SIG-M5 (cell line): ENCODE measurements at places on chromosomes 7 and 10.
A peak's percentile ranks its signal among the peaks of the same experiment; 100 is the strongest.

DNA sequence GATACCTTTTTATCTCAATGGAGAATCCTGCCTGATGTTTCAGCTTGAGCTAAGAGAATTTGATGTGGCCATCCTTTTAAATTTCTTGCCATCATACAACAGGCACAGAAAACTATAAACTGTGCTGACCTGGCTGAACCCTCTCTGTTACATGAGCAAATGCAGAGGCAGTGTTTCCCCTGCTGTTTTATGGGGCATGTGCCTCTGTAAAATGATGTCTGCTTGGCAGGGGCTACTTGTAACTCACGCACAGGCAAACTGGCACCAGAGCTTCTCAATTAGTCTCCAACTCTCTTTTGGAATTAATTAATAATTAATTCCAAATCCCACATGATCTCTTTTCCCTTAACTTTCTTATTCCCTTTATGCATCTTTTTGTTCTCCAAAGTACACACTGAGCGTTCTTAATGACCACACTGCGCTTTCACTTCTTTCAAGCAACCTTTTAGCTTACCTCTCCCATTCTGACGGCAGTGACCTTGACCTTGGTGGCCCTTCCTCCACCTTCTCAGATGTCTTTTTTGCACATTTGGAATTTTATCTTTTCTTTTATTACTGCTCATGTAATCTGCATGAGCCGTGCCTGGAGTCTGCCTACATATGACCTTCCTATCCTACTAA lies 334.0 kb downstream of the PLXNA4 start:
- DNase-seq: no peak

GRCh38 chr7:20417260-20417659 lies 86.6 kb downstream of the ITGB8 start:
- no peak for DNase-seq

- no peak for DNase-seq
These were observed 150.1 kb upstream of the SHH start for GRCh38 chr7:155962191-155962967.

GRCh38 chr10:75957314-75958120 lies 526.1 kb downstream of the LRMDA start:
- DNase-seq: peak; percentile 9

GRCh38 chr10:48658243-48658974 lies 26.3 kb upstream of the WDFY4 start:
- no peak for DNase-seq

DNA sequence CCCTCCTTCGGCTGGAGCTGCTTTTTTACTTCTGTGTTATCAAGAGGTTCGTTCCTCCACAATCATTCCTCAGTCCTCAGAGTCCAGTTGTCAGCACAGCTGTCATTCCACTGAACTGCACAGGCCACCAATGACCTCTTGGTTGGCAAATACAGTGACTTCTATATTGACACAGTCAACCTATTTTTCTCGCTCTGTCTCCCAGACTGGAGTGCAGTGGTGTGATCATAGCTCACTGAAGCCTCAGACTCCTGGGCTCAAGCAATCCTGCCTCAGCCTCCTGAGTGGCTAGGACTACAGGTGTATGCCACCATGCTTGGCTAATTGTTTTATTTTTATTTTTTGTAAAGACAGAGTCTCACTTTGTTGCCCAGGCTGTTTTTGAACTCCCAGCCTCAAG lies 27.7 kb downstream of the CRCP start:
- no peak for DNase-seq

DNA sequence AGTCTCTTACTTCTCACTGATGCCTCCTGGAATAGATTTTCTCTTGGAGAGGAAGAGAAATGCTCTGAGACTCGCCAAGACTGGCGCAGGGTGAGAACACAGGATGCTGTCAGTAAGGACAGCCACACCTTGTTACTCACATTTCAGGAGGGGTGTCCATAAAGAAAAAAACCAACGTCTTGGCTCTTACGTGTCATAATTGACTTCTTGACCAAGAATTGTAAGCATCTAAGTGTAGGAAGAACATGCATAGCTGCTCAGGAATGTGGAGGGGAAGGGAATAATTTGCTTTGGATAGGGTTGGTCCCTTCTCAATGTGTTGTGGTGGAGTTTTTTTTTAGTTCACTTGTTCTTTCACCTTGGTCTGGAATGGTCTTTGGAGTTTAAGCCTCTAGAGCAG lies 43.8 kb upstream of the ZNF438 start:
- no peak for DNase-seq

- no peak for DNase-seq
These were observed 96.7 kb downstream of the HTR5A start for GRCh38 chr7:155166673-155167370.

DNA sequence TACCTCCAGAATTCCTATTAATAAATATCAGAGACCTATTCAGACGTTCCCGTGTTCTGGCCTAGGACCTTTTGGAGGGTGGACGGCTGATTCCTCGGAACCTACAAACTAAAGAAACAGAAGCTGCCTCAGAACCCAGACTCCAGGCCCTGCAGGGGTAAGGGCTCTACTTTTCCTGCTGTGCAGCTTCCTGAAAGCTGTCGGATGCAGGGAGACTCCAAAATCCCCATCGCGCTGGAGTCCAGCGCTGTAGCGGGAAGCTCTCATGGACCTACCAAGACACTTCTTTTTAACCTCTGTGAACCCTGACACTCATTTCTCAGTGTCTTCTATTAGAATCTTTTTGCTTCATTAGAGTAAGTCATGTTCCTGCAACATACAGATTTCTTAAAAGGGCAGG lies 244.5 kb upstream of the PITRM1 start:
- no peak for DNase-seq

DNA sequence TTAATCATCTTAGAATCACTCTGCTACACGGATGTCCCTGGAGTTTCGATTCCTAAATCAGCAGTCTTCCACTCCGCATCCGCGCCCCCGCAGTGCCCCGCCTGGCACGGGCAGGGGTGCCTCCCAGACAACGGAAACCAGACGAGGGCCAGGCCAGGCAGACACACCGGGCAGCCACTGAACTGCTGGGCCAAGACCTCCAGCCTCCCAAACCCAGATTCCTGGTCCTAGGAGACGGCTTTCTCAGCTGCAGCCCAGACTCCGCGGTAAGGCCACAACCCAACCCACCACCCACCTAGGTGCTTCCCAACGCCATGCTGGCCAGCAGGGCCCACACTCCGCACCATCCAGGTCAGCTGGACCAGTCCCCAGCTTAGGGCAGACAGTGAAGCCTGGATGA lies 33.2 kb downstream of the MAD1L1 start:
- DNase-seq: no peak

- no peak for DNase-seq
These were observed 120.4 kb upstream of the RAB11FIP2 start for GRCh38 chr10:118167056-118167700.

DNA sequence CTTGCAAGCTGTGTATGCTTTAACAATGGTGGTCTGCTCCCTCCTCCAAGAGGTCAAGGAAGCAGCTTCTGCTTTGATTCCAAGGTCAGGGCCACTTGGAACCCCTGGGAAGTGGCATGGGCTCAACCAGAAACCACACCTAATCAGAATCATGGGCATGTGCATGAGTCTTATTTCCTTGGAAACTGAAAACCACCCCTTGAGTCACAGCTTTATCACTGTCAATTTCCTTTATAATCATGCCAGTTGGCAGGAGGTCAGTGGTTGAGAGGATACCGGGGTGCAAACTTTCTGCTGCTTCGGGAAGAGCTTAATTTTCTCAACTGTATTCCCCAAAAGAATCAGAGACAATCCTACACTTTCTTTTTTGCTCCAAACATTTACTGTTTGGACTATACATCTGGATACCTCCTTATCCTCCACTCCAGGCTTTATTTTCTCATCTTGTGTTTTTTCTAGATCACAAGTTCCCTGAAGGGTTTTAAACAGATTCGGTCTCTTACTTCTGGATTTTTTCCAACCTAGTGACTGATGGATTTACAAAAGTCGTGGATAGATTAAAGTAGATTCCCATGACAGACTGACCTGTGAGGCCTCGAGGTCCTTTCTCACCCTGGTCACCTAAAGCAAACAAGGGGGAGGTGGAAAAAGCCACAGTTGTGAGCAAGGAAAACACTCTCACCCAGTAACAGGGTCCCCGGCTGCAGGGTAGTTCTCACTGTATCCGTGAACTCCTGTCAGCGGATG lies 36.0 kb downstream of the COL17A1 start:
- DNase-seq: no peak

DNA sequence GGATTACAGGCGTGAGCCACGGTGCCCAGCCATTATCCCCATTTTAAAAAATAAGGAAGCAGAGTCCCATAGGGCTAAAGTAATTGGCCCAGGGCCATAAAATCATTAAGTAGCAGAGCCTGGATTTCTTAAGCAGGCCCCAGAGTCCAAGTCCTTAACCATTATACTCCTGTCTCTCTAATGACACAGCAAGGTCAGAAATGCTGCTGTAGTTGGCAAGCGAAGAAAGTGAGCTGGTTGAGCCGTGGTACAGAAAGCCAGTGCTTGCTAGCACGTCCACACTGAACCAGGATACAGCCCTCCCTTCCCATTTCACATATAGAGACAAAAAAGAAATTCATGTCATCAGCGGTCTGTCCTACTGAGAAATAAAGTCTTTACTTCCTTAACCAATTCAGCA lies 562.7 kb downstream of the GALNT17 start:
- no peak for DNase-seq

DNA sequence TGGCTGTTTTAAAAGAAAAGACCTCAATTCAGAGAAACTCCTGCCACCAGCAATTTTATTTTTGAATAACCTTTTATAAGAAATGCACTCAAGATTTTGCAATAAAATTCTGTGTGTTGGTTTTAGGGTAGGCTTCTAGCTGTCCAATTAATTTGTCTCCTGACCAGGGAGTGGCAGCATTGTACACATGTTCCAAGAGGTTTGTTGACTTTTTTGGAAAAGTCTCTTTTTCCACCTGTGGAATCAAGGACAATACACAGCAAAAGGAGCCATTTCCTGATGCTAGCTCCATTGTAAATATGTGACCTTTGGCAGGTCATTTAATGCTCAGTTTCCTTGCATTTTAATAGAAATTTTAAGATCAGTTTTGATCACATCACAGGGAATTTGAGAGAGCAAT lies 1.8 kb downstream of the GIMAP5 start:
- no peak for DNase-seq

DNA sequence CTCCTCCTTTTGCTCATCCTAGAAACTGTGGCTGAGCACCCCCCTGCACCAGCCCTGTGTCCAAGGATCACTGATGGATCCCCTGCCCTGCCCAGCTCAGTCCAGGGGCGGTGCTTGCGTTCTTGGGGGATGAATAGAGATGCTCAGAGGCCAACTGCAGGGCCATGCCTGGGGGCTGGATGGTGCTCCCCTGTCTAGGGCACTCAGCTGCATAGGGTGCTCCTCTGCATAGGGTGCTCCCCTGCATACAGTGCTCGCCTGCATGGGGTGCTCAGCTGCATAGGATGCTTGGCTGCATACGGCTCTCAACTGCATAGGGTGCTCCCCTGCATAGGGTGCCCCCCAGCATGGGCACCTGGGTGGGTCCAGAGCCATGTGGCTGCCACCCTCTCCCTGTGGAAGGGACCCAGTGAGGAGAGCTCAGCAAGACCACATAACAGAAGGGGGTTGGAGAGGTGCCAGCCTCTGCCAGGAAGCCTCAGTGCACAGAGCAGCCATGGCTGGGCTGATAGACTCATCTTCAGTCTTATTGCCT lies 95.0 kb downstream of the BMS1 start:
- no peak for DNase-seq

- DNase-seq: no peak
These were observed 185.4 kb upstream of the PFKP start for GRCh38 chr10:2881720-2882620.

- no peak for DNase-seq
These were observed 125.4 kb upstream of the TARP start for GRCh38 chr7:38398725-38399321.

GRCh38 chr10:99981581-99982199 lies 28.1 kb downstream of the DNMBP start:
- DNase-seq: no peak

- DNase-seq: no peak
These were observed 110.2 kb downstream of the LARP4B start for GRCh38 chr10:821322-821721.

- no peak for DNase-seq
These were observed 4.4 kb upstream of the TRUB1 start for GRCh38 chr10:114933588-114933987.

DNA sequence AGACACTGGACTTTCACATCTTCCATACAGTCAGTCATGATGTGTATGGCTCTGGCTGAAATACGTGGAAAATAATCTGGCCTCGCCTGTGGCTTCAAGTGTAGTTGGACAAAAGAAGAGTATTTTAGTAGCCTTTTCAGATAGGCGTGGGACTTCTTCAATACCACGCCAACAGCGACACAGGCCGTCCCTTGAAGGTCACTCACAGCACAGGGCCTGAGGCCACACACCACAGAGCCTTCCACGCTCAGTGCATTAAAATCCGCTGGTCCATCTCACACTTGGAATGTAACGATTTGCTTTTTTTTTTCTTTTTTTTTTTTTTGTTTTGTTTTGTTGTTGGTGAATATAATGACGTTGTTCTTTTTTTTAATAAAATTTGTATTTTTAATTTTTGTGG lies 51.8 kb upstream of the SUN1 start:
- DNase-seq: no peak

DNA sequence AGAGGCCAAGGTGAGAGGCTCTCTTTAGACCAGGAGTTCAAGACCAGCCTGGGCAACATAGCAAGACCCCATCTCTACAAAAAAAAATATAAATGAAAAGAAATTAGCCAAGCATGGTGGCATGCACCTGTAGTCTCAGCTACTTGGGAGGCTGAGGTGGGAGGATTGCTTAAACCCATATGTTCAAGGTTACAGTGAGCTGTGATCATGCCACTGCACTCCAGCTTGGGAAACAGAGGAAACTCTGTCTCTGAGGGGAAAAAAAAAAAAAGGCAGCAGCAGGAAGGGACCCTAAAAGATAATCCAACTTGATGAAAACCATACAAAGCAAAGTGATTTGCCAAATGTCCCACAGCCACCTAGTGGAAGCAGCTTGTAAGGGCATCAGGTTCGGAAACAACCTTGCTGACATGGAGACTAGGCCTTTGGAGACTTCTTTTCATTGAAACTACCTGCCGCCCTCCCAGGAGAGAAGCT lies 15.6 kb upstream of the PBLD start:
- DNase-seq: no peak

GRCh38 chr10:114306116-114306973 lies 67.3 kb downstream of the VWA2 start:
- DNase-seq: no peak

- DNase-seq: no peak
These were observed 1.1 kb downstream of the ITGA8 start for GRCh38 chr10:15718694-15719048.

GRCh38 chr10:105885495-105885894 lies 1244.4 kb downstream of the SORCS3 start:
- DNase-seq: no peak

- no peak for DNase-seq
These were observed 199.1 kb upstream of the AHR start for GRCh38 chr7:17099083-17099973.

- no peak for DNase-seq
These were observed 164.5 kb upstream of the SMIM30 start for GRCh38 chr7:113282875-113283274.

DNA sequence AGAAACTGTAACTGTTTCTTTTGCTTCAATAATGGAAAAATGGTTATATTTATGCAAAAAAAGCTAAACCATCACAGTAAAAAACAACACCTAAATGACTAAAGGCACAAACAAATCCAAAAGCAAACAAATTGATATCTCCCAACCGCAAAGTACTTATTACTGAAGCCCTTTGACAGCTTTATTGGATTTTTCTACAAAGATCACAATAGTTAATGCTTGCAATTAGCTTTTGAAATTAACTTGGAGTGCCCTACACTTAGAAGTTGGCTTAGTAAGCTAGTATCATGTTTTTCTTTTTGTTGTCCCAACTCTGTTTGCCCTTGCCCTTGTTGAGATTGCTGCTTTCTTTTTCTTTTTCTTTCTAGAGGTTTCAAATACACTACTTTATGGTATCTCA lies 257.5 kb downstream of the INHBA start:
- no peak for DNase-seq
